ENCODE measurements at places on chromosomes 1 and 21.

- no peak for DNase-seq
Measured at GRCh38 chr1:43308635-43309404, 8.0 kb downstream of the TIE1 start.

DNA sequence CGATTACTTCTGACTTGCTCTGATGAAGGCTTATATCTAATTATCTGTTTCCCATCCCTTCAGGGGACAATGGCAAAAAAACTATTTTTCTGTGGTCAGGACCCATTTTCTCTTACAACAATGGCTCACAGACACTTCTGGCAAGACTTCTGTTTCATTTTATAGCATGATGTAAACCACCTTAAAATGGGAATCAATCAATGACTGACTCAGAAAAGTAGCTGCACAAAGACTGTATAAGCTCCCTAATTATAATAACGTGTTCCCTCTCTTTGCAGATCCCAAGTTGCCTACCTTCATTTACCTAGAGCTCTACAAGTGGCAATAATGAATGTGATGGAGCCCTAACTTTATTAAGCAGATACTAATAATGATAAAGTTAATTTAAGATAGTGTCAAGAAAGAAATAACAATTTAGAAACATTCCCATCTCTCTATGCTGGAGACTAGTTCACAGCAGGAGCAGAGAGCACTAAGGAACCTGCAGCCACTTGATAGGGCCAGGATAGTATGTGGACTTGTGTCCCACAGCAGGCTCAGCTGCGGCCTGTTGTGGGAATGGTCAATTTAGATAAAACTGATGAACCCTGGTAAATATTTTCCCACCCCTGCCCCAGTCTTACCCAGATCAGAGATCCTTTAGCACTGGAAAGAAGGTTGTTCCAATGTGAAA, 538 bp downstream of the GBP2 start:
- DNase-seq, result no peak

- DNase-seq, result no peak
Measured at GRCh38 chr1:231778009-231778719, 151.6 kb downstream of the DISC1 start.

GRCh38 chr1:176693697-176694329, 230.8 kb downstream of the PAPPA2 start:
- no peak for DNase-seq

GRCh38 chr1:204359131-204359473, 627 bp downstream of the PLEKHA6 start:
- DNase-seq, result no peak

DNA sequence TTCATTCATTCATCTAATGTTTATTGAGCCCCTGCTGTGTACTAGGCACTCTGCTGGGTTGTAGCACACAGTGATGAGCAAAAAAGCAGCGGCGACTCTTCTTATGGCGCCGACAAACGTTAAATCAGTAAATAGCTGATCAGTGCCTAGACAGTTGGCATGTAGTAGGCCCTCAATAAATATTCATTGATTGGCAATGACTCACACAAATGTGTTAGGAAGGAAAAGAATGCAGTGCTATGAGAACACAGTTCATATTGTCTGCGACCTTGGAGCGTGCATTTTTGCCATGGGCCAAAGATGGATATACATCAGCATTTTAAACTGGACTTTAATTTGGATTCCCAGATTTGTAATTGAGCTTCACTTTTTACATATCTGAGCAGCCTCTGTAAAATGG, 52.0 kb downstream of the PRDM2 start:
- no peak for DNase-seq

- no peak for DNase-seq
Measured at GRCh38 chr1:214384373-214385079, 103.6 kb downstream of the SMYD2 start.

DNA sequence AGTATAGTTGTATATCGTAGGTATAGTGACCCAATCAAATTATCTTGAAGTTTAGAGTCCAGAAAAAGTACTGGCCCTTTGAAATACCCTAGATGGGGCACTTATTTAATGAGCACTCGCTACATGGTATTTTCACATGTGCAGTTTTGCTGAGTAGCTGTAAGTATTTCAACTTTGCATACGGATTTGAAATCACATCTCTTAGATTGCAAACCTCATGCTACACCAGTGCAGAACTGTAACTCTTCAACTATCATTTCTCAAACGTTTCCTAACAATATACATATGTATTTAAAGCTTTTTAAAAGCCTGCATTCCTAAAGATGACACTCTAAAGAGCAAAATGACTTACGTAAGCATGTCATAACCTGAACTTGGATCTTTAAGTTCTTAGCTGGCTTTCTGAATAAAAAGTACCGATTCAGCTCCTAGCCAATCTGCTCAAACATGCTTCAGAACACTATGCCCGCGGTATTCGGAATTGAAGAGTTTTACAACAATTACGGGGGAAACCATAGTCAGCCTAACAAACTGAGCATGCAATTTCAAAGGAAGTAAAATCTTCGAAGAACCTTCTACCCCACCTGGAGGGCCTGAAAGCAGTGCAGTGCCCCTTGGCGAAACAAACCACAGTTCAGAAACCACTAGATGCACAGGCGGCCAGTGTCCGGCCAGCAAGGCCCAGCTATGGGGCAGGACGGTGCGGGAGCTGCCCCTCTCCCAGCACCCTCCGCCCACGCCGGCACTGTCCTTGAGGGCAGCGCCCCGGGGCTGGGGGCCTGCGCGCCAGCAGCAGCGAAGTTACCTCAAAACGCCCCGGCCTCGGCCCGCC, 863 bp downstream of the FH start:
- no peak for DNase-seq

DNA sequence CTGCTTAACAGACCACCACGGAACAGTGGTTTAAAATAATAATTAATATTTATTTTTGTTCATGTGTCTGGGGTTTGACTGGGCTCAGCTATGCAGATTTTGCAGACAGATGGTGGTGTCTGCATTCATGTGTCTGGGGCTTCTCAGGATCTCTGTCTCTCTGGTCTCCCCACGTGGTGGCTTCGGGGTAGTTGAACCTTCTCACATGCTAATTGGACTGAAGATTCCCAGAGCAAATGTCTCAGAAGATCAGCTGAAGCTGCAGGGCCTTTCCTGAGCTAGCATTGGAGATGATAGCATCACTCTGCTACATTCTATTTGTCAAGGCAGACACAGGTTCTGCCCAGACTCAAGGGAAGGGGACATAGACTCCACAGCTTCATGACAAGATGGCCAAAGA, 109.1 kb upstream of the DNAH14 start:
- no peak for DNase-seq

DNA sequence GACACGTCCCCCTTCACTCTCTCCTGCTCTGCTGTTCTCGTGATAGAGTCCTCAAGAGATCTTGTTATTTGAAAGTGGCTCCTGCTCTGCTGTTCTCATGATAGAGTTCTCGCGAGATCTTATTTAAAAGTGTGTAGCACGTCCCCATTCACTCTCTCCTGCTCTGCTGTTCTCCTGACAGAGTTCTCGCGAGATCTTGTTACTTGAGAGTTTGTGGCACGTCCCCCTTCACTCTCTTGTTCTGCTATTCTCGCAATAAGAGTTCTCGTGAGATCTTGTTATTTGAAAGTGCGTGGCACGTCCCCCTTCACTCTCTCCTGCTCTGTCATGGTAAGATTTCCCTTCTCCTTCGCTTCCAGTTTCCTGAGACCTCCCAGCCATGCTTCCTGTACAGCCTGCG, 47.9 kb downstream of the SMYD3 start:
- peak; percentile 25 for DNase-seq

DNA sequence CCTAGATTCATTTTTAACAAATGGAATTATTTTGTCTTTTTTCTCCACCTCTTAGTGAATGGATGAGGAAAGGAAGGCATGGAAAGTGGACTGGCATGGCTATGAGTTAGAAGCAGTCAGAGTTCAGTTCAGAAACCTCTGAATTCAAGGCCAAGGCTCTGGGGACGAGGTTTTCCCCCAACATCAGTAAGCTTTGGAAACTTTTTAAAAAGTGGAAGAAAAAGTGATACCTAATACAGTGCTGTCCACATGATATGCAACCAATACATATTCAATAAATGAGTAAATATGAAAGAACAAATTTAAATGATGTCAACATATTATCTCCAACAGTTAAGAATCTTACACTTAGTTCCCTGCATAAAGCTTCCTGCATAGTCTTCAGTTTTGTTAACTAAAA, 204.7 kb downstream of the HLX start:
- DNase-seq, result no peak

DNA sequence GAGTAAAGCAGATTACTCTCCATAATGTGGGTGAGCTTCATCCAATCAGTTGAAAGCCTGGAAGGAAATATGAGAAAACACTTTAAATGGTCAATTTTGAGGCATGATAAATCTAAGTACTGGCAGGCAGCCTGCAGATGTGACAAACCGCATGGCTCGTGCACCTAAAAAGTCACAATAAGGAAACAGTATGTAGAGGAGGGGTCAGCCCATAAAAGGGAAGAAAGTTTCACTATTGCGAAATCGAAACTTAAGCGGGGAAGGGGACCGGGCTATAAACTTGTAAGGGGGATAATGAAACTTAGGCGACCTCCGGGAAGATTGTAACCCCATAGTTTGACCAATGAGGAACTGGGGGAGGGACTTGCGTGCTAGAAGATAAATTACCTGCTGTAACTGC, 109.8 kb downstream of the PLPPR4 start:
- DNase-seq, result no peak

DNA sequence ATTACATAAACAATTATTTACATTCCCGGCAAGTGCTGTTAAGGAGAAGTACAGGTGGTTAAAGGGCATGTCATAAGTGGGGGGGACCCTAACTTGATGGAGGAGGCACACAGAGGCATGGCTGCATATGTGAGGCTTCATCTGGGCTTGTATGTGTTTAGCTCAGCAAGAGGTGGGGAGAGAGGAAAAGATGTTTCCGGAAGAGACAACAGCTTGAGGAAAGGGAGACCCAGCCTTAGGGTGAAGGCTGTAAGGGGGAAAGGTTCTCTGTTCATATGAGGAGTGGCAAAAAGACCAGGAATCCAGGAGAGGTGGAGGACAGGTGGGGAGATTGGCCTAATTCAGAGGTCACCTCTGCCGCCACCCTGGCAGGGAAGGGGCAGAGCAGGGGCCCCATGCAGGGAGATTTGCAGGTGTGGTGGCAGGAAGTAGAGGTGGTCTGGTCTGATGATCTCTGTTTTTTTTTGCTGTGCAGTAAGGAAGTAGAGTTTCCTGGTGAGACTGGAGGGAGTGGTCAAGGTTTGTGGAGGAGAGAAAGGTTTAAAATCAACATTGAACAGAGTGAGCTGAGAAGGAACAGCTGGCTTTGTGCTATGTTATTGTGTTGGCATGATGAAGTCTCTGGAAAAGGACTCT, 9.0 kb downstream of the TRAF5 start:
- DNase-seq, result no peak

GRCh38 chr1:81702903-81703302, 97.8 kb upstream of the ADGRL2 start:
- DNase-seq, result no peak

GRCh38 chr1:12511516-12512468, 106.2 kb downstream of the DHRS3 start:
- no peak for DNase-seq

GRCh38 chr1:198935306-198935921, 296.6 kb downstream of the PTPRC start:
- DNase-seq, result peak; percentile 84

DNA sequence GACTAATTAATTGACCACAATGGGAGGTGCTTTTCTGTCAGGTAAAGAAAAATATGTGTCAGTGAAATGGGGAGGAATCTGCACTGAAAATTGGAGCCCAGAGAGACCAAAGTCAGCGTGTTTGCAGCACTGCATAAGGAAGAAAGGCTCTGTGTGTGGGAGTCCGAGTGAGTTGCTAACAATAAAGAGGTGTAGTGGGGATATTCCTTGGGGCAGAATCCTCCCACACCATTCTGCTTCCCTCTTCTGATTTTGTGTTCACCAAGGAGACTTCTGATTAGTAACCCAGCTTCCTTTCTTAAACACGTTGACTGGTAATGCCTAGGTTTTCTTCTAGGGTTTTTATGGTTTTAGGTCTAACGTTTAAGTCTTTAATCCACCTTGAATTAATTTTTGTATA, 240.5 kb downstream of the RPS6KC1 start:
- no peak for DNase-seq
